Naive thymus-derived CD8-positive, alpha-beta T cell (primary cell): ENCODE measurements at places on chromosomes 3 and 15. TPM values are rescaled to one million over a fixed set of nuclear protein-coding genes. Genes with fewer than 3 reads are reported as not detected.

Gene PLSCR5
- total RNA-seq, result not detected

Gene ZNF502
- 6.0 TPM for total RNA-seq

Gene ST8SIA2
- total RNA-seq, result not detected

Gene KCNAB1
- 0.23 TPM for total RNA-seq

Gene GHSR
- not detected for total RNA-seq

Gene CPLX3
- 0.44 TPM for total RNA-seq
